8988T (cell line): ENCODE measurements at places on chromosomes 4 and X.

DNA sequence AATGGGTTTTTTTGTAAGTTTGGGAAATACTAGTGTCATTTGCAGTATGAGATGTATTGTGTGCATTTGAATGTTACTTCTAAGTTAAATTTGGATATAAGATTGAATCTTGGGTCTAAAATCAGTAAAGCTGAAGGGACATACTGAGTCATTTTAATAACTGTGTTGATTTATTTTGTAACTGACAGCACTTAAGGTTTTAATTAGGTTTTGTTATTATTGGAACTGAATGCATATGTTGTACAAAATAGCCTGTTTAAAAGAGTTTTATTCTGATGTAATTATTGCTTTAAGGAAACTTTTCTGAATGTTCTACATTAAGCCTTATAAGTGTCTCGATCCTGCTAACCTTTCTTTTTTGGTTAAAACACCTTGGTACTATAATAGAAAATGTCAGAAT, 396.6 kb downstream of the MAPK10 start:
- DNase-seq, result no peak

GRCh38 chr4:56050625-56051024, 101.9 kb downstream of the CEP135 start:
- no peak for DNase-seq

GRCh38 chr4:94413085-94413840, 38.5 kb upstream of the PDLIM5 start:
- DNase-seq, result no peak

DNA sequence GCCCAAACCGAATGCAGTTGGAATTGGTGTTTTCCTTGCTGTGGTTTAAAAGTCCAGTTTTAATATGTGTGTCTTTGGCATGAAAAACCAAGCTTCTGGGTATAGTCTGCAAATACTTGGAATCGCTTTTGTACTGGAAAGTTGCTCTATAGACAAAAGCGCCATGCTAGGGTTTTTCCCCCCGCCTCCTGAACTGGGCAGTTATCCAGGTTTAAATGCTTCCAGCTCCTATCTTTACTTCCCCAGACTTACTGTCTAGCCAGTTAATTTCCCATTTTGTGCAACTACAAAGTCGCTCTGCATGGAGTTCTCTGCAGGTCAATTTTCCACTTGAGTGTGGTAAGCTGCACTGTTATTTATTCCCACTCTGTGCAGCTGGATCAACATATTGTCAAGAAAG, 2.7 kb downstream of the RASL11B start:
- no peak for DNase-seq

DNA sequence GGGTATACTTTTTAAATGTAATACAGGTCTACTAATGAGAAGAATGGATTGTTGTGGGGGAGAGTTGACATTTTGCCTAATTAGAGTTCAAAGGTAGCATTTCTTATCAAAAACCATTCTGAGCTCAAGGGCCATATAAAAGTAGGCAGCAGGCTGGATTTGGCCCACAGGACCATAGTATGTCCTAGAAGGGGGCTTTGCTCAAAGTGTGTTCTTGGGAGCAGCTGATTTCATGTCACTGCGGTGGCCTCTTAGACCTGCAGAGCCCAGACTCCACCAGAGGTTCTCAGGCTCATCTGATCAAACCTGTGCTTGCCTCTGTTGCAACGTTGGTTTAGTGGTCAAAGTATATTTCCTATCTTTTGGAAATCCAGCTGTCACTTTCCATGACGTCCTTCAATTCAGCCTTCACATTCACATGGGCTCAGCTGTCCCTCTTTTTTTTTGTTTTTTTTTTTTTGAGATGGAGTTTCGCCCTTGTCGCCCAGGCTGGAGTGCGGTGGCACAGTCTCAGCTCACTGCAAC, 34.6 kb upstream of the TENM3 start:
- DNase-seq, result no peak

DNA sequence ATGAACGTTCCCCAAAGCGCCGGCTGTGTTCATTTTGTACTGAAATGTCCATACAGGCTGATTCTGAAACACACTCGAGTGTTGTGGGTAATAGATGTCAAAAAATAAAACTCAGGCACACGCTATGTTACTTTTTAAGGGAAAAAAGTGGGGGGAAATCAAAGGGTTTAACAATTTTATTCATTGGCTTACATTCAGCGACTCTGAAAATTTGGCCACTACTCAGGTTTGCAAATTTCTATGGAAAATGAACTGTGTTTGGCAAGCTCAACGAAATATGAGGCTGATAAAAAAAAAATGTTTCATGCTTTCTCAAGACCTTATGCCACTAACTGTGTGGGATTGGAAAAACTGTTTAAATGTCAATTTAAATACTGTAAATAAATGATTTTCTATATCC, 18.5 kb downstream of the AMELX start:
- DNase-seq, result no peak

- no peak for DNase-seq
Observed at GRCh38 chr4:72842323-72842722, 227.2 kb downstream of the COX18 start.

DNA sequence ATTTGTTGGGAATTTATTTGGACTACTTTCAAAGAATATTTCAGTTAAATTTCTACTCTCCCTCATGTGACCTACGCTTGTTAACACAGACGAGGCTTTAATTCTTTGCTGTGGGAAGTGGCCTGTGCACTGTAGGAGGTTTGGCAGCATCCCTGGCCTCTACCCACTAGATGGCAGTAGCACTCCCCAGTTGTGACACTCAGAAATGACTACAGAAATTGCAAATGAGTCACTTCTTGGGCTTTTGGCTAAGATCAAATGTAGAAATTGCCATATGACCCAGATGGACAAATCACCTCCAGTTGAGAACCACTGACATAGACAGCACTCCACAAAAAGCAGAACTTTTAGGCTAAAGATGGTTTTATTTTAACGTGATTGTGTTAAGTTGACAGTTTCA, 22.1 kb downstream of the PIR start:
- DNase-seq, result no peak

GRCh38 chr4:137333031-137333430, 199.3 kb downstream of the PCDH18 start:
- DNase-seq, result no peak

GRCh38 chr4:1137063-1137776, 23.9 kb upstream of the RNF212 start:
- no peak for DNase-seq

DNA sequence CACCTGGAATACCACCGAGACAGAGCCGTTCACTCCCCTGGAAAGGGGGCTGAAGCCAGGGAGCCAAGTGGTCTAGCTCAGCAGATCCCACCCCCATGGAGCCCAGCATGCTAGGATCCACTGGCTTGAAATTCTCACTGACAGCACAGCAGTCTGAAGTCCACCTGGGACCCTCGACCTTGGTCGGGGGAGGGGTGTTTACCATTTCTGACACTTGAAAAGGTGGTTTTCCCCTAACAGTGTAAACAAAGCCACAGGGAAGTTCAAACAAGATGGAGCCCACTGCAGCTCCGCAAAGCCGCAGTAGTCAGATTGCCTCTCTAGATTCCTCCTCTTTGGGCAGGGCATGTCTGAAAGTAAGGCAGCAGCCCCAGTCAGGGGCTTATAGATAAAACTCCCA, 243.2 kb downstream of the RASL11B start:
- DNase-seq, result no peak

DNA sequence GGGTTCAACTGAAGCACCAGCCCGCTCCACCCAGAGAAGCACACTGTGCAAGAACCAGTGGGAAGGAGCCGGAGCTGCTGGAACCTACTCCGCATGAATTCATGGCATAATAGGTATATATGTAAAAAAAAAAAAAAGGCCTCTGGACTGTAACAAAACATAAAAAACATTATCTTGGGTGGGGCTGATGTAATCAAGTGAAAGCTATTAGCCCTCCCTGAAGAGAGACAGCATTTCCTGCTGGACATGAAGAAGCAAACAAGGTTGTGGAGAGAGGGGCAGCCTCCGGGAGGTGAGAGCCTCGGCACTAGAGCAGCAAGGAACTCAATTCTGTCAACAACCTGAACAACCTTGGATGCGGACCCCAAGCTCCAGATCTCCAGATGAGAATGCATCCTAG, 50.7 kb downstream of the PLAC1 start:
- no peak for DNase-seq

- no peak for DNase-seq
Observed at GRCh38 chr4:185242749-185243533, 33.5 kb downstream of the SNX25 start.

- no peak for DNase-seq
Observed at GRCh38 chr4:8391071-8391470, 49.5 kb downstream of the ACOX3 start.

DNA sequence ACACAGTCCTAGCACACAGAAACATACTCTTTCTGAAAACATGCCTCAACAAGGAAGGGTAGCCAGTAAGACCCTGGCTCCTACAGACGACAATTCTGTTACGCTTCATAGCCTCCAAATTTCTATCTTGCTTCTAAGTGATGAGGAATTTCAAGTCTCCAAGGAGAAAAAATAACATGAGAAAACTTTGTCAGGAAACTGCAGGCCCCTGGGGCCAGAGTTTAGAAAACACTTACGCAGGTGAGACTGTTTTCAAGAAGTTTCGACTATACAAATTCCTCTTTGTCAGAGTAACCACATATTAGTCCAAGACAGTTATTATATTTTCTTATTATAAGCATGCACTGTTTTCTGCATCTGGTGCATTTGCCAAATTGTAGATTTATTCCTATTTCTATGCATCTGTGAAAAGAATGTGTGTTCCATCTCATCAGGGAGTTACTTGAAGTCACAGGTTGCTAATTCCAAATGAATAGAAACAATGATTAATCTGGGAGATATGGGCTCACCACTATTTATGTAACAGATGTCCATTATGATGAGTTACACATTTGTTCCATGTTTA, 30.3 kb upstream of the HCCS start:
- no peak for DNase-seq

DNA sequence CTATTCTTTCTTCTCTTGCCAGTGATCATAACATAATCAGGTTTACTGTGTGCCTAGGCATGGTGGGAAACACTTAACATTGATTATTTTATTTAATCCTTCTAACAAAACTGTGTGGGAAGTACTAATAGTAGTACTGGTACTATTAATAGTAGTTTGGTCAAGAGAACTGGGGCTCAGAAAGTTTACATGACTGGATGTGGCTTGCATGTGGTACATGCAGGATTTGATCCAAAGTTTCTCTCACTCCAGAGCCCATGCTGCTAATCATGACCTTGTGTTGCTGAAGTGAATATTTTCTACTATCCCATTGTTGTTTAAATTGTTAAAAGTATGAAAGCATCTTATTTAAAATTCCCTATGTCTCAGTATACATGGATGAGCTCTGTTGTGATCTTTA, 78.4 kb downstream of the TMEM164 start:
- no peak for DNase-seq

- no peak for DNase-seq
Observed at GRCh38 chr4:123412091-123412505, 15.5 kb downstream of the SPRY1 start.

GRCh38 chr4:70948665-70949260, 44.7 kb upstream of the DCK start:
- no peak for DNase-seq

- no peak for DNase-seq
Observed at GRCh38 chr4:8464381-8464780, 23.8 kb downstream of the TRMT44 start.

GRCh38 chrX:53126377-53126776, 32.4 kb downstream of the KANTR start:
- no peak for DNase-seq

DNA sequence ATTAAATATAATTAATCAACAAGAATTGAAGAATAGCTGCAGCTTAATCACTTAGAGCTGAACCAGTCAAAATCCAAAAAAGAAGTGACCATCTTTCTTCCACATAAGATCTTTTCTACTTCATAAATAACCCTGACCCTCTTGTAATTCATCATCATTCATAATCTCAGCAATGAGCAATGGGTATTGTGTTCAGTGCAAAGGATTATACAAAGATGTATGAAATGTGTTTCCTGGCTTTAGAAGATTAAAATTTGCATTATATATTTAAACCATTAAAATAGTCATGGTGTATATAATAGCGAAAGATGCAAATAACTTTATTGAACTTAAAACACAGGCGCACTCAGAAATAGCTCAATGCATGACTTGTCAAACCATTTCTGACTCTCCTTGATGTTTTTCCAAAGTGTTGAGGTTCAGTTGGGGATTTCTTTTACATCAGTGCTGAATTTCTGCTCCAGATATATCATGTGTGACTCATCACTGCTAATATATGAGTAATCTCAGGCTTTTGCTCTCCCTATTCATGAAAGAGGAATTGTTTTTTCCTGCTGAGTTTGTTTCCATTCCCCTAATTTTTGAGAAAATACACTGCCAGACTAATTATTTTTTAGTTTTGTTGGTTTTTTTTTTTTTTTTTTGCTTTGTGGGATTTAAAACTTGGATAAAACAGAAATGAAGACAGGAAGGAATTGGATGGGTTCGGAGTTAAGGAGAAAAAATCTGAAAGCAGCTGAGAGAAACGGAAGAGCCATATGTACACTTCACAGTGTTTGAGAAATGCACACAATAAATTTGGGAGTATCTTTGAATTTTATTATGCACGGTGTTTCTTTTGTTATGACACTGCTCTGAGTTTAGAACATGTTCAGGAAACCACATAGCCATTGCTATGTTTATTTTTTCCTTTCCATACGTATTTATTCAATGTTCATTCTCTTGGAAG, 290.1 kb upstream of the PCDH7 start:
- DNase-seq, result no peak

GRCh38 chr4:13527981-13528820, 16.1 kb downstream of the NKX3-2 start:
- DNase-seq, result peak; percentile 10

- no peak for DNase-seq
Observed at GRCh38 chr4:113821856-113822255, 60.3 kb upstream of the CAMK2D start.

DNA sequence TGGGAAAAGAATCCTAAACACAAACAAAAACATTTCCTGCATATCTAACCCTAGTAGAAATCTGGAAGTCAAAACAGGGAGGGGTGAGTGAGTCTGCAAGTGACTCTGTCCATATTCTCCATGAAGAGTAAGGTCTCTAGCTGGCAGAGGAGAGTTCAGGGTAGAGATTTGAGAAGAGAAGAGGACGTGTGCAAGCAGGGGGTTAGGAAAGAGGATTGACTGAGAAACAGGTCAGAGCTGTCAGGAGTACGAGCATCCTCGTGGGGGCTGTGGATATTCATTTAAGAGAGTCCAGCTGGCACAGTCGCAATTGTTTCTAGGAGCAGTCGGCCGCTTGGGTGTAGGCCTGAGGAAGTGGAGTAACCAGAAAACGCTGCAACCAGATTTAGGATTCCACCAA, 27.9 kb downstream of the PROM1 start:
- DNase-seq, result no peak

DNA sequence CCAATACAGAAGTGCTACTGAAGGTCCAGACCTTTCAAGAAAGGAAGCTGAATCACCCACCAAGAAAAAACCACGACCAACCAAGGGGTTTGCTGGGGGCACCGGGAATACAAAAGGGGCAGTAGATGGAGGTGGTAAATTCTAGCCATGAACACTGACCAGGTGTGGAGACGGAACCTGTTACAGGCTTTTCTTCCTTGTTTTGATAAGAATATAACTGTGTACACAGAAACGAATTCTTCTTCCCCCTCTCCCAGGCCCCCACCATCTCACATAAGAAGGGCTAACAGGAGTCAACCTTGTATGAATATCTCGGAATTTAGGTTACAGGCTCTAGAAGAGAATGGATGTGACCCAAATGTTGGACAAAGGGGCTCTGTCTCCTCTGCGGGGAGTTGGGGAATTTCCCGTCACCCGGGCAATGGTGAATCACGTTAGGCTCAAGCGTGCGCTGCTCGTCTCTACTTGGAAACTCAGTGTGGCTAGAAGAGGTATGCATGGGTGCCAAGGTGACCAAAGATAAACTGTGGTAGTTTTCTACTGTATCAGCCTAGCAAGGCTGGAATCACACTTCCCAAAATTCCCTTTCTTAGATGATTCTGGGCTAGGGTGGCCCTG, 87.0 kb downstream of the AFAP1 start:
- DNase-seq, result no peak
